T-helper 9 cell (primary cell): ENCODE measurements at places on chromosomes 3 and 15.

GRCh38 chr3:196694202-196694638 lies 17.8 kb downstream of the CEP19 start:
- no peak for DNase-seq

DNA sequence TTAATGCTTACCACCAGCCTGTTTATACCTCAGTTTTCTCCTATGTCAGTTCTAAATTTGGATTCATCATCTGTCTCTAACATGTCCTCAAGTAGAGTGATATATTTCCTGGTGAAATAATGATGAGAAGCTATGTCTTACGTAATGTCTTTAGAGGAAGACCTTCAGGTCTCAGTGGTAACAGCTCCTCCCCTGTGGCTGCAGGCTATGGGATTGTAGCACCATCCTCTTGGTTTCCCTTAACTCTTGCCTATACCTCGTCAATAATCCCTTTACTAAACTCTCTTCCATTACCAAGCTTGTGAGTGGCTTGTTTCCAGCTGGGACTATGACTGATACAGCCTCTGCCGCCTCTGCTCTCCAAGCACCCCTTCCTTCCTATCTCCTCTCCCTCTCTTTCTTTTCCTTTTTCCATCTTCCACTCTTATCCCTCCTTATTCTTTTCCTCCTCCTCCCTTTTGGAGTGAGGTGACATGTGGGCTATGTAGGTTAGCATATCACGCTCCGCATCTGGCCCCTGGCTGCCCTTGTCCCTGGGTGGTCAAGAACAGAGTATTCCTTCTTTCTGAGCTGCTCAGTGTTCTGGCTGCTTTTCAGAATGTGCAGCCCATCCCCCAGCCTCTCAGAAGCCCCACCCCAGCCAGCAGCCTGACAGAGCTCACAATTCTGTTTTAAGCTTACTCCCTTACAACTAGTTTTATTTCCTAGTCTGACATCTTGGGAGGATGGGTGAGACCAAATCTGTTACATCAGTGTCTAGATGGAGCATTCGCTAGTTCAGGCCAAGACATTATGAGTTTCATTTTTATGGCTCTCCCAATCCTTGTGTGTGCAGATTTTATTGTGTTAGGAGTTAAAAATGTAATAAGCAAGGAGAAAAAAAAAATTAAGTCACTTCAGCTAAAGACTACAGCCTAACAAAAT lies 75.0 kb upstream of the RNU6-1 start:
- DNase-seq, result no peak

DNA sequence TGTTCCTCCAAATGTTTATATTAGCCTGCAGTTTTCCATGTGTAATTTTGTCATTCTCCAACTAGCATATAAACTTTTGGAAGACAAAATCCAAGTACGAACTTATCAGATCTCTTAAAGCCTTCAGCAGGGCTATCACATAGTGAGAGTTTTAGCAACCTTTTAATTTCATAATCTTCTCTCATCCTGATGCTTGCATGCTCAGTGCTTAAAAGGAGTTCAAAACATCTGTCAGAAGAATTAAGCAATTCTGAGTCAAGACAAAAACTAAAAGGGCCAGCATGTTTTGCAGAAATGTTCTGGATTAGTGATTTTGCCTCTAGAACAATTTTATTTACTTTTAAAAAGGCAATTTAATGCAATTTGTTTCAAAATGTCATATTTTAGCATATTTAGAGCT lies 73.4 kb upstream of the SLC2A2 start:
- DNase-seq, result no peak

DNA sequence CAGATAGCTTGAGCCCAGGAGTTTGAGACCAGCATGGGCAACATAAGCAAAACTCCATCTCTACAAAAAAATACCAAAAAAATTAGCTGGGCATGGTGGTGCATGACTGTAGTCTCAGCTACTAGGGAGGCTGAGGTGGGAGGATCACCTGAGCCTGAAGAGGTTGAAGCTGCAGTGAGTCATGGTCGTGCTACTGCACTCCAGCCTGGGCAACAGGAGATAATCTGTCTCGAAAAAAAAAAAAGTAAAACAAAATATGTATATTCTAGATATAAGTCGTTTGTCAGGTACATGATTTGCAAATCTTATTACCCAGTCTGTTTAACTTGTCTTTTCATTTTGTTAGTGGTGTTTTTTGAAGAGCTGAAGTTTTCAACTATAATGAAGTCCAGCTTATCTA lies 40.2 kb downstream of the ZNF860 start:
- no peak for DNase-seq

DNA sequence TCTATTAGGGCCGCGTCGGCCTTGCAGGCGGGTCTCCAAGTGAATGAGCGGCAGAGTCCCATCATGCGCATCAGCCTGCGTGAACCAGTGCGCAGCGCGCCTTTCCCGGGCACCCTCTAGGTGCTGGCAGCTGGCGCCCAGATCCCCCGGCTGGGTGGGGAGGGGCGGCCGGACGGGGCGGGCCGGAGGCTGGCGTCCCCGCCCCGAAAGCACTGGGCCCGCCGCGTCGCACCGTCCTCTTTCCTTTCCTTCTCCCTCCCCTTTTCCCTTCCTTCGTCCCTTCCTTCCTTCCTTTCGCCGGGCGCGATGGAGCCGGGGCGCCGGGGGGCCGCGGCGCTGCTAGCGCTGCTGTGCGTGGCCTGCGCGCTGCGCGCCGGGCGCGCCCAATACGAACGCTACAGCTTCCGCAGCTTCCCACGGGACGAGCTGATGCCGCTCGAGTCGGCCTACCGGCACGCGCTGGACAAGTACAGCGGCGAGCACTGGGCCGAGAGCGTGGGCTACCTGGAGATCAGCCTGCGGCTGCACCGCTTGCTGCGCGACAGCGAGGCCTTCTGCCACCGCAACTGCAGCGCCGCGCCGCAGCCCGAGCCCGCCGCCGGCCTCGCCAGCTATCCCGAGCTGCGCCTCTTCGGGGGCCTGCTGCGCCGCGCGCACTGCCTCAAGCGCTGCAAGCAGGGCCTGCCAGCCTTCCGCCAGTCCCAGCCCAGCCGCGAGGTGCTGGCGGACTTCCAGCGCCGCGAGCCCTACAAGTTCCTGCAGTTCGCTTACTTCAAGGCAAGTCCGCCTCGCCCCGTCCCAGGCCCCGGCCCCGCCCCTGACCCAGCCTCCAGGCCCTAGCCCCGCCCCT lies at the start of gene CRTAP:
CRTAP (plus strand) TSS at position 243 of the 850 bp plus-strand sequence; CDS start at position 307, 64 bp downstream.
- peak; percentile 77 for DNase-seq

- no peak for DNase-seq
Measured at GRCh38 chr15:65206750-65207149, 4.5 kb downstream of the CILP start.

DNA sequence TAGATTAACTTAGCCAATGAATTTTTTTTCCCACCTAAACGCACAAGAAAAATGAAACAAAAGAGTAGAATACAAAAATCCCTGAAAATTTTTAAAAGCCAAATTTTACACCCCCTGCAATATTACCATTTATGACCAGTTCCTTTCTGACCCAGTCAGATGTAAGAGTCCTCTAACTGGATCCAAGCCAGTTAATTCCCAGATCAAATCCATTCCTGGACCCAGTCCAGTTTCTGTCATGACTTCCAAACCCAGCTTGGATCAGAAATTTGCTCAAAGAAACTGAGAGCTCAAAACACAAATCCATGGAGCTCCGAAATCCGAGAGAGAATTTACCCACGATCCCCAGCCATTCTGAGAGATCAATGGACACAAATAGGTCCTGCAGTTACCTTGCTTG lies 17.0 kb upstream of the ALDH1L1 start:
- DNase-seq, result no peak

DNA sequence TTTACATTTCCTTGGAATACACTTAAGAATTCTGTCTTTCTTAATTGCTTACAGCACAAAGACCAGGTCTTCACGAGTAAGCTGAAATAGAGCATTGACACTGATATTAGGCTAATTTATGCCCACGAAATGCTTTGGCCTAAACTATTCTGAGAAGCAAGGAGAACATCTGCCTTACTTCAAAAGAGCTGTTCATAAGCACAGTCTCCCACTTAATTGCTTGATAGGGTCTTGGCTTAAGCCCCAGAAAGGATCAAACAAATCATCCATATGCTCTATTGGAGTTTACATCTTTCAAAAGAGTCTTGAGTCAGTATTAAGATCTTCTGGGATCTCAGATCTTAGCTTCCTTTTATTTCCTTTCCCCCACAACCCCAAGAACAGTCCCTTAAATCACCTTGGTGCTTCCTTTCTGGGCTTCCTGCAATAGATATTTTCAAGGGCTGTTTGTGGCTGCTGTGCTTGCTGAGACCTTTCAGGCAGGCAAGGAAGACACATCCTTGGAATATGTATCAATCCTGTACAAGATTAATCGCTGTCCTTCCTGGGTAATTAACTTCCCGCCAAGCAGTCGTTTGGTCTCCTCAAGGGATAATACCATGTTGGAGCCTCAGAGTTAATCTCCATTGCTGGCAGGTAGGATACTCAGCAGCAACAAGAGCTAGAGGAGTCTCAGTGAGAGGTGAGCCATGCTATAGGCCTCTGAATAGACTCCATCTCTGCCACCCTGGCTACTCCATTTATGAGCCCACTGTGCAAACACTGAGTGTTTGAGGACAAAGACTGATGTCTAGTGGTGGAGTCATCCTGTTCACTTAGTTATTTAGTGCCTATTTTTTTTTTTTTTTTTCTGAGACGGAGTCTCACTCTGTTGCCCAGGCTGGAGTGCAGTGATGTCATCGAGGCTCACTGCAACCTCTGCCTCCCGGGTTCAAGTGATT lies 37.1 kb downstream of the TMEM158 start:
- DNase-seq, result no peak
